ENCODE measurements at places on chromosomes 1 and 21.

- DNase-seq = no peak
These were observed 44.8 kb downstream of the GRHL3 start for GRCh38 chr1:24363994-24364393.

DNA sequence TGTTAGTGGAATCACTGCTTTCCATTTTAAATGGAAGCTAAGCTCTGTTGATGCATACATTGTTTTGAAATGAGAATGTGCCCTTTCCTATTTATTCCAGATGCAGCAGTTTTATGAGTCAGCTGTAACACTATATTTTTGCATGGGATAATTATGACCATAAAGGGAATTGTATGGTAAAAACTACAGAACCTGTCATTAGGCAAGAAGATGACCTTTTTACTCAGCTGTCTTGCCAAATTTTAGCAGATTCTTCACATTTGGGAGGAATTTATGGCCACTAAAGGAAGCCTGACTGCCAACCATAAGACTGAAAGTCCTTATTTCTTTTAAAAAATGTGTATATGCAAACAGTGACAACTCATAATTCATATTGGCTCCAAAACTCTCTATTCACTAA is 356.3 kb upstream of the PRMT6 start:
- DNase-seq = no peak

GRCh38 chr1:94101613-94102525 is 19.1 kb downstream of the ABCA4 start:
- no peak for DNase-seq

DNA sequence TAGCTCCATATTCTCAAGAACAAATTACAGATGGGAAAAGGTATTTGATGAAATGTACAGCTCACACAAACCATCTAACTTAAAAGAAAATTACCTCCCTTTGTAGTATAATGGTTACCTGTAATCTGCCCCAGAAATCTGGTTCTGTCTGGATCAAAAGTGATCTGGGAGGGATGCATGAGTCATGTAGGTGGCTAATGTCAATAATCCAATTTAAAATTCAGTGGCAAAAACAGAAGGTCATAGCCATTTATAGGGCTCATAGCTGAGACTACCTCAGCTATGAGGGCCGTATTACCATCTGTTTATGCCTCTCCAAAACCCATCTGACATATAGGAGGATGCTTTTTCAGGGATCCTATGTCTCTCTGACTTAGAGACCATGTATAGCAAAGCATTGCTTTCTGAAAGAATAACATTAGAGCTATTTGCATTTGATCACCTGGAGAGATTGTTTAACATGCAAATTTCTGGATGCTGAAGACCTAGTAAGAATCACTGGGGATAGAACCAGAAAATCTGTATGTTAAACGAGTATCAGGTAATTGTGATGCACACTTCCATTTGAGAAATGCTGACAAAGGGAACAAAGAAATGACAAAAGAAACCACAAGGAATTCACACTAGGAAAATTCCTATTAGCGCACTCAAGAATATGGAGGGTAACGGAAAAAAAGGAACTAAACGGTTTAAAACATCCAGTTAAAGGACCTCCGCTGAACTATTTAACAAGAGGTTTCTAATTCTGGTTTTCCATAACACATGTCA is 17.6 kb downstream of the PAXBP1 start:
- DNase-seq = no peak

- DNase-seq = no peak
These were observed 70.1 kb downstream of the INTS7 start for GRCh38 chr1:211965108-211965805.

DNA sequence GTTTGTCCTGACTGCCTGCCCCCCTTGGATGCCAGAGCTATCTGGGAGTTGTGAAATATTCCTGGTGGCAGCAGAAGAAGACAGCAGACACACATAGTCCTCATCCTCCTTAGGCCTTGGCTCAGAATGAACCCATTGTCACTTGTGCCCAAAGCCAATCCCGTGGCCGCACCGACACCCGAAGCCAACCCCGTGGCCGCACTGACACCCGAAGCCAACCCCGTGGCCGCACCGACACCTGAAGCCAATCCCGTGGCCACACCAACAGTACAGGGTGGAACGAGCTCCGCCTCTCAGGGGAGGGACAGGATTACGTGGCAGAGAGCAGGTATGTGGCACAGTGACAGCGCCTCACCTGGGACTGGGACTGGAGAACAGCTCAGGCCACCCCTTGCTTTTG is 186.7 kb downstream of the PRDM16 start:
- no peak for DNase-seq

GRCh38 chr1:200211157-200211556 is 183.6 kb downstream of the NR5A2 start:
- no peak for DNase-seq

DNA sequence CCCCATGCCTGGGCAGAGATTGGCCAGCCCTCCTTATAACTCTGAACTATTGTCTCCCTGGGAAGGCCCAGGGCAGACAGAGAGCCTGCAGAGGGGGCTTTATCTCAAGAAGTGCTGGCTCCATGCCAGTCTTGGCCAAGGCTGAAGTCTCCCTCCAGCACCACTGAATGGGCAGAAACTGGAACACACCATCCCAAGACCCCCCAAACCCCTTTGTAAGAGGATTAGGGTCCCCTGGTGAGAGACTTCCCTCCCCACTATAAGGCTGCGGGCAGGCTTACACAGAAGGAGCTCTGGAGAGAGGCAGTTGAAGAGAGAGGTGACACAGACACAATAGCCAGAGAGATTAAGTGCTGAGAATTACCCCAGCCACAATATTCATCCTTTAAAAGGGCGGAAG is 97.2 kb downstream of the NAV1 start:
- no peak for DNase-seq

DNA sequence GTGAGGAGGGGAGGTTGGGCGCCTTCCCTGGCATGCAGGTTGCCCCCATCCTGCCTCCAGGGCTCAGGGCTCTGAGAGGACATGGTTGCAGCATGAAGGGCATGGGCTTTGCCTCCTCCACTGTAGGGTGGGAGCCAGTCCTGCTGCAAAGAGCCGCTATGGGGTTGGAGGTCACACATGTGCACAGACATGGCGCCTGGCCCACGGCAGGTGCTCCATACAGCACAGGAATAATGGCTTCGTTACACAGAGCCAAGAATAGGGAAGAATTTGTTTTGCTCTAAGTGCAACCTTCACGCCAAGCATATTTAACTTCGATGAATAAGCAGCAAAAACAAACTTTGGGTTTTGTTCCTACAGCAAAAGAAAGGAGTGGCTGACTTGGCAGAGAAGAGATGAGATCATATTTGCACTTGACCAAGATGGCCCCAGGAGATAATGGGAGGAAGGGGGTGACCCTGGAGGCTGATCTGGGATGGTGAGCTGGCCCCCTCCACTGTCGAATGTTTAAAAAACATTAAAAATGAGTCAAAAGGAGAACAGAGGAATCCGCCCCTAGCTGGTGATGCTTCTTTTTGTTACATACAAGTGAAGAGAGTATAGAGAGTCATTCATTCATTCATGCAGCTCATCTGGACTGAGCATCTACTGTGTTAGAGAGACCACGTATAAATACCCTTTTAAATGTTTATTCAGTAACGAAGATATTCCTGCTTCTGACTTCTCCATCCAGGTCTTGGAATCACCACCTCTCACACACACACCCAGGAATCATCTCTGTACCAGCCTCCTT is 12.4 kb upstream of the C2CD2 start:
- DNase-seq = no peak

GRCh38 chr1:219555031-219555692 is 57.7 kb downstream of the ZC3H11B start:
- no peak for DNase-seq

- DNase-seq = no peak
These were observed 10.5 kb upstream of the LAX1 start for GRCh38 chr1:203754455-203754864.

DNA sequence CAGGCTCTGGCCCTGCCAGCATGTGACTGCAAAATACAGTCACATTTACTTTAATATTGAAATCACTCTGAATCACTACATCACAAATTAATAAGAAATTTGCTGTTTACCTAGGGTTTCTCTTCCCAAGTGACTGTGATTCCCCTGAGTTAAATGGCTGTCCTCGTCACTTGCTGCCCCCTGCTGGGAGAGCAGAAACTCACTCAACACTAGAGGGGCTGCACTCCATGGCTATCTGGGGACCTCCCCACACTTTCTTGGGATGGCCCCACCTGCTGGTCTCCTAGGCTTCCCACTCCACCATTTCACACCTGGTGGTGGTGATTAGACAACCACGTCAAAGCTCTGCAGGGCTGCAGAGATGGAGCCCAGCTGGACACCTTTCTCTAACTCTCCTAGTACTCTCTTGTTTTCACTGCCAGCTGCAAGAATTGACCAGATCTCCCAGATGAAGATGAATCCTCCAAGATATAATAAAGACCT is 63.4 kb downstream of the CD2 start:
- peak; percentile 82 for DNase-seq

DNA sequence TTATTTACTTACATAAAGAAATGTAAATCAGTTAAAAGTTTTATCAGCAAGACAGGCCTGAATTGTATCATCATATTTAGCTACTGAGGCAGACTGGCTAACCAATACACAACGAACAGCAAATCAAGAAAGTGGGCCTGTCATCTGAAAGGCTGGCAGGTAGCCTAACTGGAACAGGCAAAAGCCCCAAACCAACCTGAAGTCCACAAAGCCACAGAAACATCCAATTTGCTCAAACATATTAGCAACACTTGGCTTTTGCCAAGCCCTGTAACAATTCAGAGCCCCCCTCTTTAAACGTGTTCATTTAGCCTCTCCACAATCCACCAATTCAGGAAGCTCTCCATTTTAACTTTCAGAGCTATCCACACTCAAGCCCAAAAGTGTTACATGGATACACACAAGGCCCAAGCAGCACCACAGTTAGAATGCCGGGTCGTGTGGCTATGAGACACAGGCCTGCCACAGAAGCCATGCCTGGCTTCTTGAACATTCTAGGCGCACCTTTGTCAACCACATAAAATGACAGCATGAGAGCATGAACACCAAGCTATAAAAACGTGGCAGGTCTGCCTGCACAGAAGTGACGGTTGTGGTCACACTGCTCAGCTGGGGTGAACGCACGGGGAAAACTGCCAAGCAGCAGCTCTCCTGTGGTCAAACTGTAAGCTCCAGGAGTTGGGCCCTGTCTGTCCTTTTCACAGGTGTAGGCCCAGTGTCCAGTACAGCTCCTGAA is 49.3 kb downstream of the CD34 start:
- no peak for DNase-seq

- no peak for DNase-seq
These were observed 25.8 kb downstream of the HYI start for GRCh38 chr1:43427941-43428340.

DNA sequence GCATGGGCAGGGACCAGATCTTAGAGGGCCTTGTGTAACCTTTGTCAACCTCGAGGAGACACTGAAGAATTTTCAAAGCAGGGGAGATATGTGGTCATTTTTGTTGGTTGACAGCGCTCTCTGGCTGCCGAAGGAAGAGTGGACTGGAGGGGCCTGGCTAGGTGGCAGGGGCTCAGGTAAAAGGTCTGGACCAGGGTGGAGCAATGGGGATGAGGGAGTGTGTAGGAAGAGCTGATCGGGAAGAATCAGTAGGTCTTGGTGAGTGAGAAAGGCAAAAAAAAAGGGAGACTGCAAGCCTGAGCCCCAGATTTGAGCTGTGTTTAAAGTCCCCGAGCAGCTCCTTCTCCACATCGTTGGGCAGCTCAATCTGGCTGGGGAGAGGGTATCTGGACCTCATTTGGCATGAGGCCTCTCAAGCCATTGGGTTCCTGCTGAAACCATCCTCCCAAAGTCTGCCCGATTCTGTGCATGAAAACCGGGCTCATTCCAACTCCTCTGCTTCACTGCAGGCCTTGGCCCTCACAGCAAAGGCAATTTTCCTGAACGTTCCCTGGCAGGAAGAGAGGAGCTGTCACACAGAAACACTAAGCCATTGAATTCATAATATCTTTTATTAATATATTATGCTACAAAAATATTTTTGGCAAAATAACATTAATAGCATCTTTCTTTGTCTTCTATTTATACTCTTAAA is 237.1 kb downstream of the TRABD2B start:
- no peak for DNase-seq

DNA sequence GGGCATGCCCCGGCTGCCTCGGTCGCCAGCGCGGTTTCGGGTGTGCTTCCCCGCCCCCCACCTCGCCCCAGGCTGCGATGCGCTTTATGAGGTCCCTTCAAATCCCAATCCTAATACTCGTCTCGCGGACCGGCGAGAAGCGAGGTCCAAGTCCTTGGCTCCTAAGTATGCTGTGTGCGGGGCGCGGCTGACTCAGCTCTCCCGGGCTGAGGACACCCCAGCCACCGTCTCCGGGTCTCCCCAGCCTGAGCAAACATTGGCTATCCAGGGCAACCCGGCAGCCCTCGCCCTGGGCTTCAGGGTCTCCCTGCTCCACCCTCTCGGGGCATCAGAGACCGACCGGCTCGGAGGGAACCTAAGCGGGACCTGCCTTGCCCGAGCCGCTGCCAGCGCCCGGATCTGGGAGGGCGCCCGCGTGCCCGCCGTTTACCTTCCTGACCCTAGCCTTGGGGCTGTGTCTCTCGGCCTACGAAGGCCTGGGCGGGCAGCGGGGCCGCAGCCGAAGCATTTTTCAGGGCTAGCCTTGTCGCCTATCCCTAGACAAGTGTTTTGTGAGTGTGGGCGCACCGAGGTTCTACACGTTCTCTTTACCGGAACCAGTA is 1.2 kb downstream of the ITPKB start:
- peak; percentile 34 for DNase-seq

DNA sequence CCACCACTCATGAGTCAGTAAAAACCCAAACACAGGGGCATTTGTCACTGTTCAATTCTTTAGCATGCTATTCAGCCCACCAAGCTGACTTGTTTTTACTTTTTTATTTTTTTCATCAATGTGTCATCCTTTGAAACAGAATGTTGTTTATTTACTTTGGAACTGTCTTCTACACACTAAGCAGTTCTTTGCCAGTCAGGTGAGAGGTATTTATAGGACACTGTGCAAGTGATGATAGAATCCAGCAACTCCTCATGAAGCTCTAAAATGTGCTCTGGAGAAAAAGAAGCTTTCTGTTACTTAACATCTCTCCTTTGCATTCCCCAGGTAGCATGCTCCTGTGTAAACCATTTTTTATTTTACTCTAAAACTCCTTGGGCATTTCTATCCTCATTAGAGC is 582.0 kb upstream of the TMPRSS15 start:
- no peak for DNase-seq

DNA sequence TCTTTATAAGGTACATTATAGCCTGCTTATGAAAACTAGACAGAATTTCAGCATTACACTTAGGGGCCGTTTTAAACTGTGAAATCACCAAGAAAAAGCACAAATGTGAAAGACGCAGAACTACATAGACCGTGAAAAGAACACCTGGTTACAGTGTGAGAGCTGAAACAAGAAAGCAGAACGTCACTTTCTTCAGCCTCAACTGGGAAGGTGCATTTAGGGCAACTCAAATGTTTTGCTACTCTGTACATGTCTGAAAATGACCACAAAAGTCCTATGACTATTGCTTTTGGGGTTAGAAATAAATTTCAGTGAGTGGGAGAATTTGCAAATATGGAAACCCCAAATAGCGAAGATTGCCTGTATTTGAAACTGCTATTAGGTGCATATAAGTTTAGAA is 268.7 kb downstream of the OLFM3 start:
- no peak for DNase-seq

DNA sequence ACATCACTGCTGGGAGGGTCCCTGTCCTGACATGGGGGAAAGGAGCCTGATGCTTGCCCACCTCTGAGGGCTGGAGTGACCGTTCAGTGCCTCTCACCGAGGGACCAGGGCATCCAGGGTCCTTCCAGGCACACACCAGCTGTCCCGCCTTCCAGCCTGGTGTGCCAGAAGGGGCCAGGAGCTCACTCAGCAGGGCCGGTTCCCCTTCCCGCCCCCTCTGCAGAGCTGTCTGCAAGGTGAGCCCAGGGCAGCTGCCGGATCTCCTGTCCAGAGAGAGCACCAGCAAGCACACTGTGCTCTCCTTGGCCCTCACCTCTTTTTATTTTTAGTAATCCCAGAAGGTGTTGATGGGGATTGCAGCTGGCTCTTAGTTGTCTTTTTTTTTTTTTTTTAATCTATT is 16.9 kb downstream of the H6PD start:
- no peak for DNase-seq
